ENCODE measurements at places on chromosomes 3 and 15. TPM values are rescaled to one million over a fixed set of nuclear protein-coding genes. Genes with fewer than 3 reads are reported as not detected.

BOC gene
- total RNA-seq = 0.86 TPM

OR5K2 gene
- total RNA-seq = not detected

REC114 gene
- total RNA-seq = not detected

SCN11A gene
- 0.16 TPM for total RNA-seq

MUSTN1 gene
- total RNA-seq = not detected

NTRK3 gene
- 0.75 TPM for total RNA-seq

BTLA gene
- total RNA-seq = 0.37 TPM

PP2D1 gene
- total RNA-seq = not detected

WDR72 gene
- 26.5 TPM for total RNA-seq

ATP13A4 gene
- total RNA-seq = 0.12 TPM

SLC22A14 gene
- not detected for total RNA-seq

SLC26A6 gene
- total RNA-seq = 7.8 TPM
